ENCODE measurements at places on chromosomes 1 and 21. TPM values are rescaled to one million over a fixed set of nuclear protein-coding genes. Genes with fewer than 3 reads are reported as not detected.

DNA sequence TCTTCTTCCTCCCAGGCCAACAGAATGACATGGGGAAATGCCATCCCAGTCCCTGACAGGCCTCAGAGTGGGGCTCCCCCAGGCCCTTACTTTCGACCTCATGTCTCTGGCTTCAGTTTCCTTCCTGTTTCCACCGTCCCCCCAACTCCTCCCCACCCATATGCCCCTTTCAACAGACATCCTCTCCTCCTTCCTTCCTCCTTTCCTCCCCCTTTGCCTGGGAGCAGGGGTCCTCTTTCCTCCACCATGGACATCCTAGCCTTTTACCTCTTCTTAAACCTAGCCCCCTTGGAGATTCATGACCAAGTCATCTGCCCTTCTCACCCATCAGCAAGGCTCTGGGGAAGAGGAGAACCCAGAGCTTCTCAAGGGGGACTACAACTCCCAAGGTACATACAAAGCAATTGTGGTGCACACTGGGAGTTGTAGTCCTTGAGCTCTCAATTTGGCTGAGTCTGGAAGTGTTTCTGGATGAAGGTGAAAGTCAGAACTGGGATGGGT lies 4.0 kb downstream of the ZBTB7B start:
- DNase-seq = peak; percentile 62

GRCh38 chr1:230823426-230823825 lies 44.9 kb downstream of the C1orf198 start:
- DNase-seq = peak; percentile 69

- no peak for DNase-seq
Observed at GRCh38 chr1:150207281-150207971, 28.5 kb downstream of the ANP32E start.

GRCh38 chr1:3109355-3109754 lies 40.4 kb downstream of the PRDM16 start:
- DNase-seq = no peak

GRCh38 chr1:168979276-168979675 lies 127.2 kb upstream of the ATP1B1 start:
- DNase-seq = no peak

DNA sequence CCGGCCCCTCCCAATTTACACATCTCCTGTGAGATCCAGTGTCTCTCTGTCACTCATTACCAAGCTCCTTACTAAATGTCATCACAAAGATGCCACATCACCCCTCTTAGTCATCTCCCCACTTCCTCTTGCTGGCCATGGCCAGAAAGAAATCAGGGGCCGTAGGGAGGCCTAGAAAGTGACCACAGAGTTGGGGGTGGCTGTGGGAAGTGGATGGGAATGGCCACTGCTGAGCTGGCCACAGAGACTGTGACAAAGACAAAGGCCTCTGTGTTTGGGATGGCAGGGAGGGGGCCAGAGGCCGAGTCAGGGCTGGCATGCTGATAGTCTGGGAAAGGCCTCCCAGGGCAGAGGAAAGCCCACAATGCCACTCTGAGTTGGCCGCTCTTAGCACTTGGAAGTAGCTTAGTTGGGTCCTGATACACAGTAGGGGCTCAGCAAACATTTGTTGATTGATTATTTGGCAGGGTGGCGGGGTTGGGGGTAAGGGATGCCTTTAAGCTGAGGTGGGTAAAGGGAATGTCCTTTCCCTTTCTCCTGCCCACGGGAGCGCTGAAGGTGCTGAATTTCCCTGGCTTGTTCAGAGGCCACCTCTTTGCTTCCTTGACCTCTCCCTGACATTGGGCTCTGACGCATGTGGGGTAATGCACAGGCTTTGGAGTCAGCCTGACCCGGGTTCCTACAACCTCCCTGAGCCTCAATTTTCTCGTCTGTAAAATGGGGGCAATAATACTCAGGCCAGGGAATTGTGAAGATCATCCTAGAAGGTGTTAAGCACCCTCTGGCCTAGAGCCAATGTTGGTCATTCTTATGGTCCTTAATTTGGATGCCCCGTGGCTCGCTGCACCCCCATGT lies 13.2 kb downstream of the NAV1 start:
- DNase-seq = peak; percentile 94

DNA sequence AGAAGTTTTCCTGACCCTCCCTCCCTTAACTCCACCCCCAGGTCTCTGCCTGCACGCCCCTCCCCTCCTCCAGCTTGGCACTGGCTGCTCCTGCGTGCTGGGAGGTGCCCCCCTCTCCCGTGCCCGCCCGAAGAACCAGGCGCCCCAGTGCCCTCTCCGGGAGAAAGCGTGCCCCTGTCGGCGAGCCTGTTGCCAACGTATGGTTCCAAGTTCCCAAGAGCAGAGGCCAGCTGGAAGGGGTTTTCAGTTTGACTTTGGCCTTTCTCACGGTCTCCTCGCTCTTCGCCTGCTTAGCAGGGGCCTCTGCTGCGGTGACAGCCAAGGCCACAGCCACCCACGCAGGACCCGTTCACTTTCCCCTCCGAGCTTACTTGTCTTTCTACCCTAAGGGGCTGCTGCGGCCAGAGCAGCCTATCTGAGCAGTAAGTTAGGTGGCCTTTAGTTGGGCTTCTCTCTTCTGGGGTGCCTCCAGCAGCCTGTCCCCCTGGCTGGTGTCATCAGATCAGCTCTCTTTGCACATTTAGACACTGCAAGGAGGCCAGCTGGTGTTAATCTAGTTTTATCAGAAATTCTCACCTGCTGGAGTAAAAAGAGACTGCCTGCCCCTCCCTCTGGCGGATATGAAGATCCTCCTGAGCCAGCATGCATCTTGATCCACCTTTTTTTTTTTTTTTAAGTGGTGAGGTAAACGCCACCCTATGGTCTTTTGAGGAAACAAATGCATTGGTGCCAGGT lies 1.5 kb downstream of the STUM start:
- peak; percentile 46 for DNase-seq

- no peak for DNase-seq
Observed at GRCh38 chr1:7103874-7104273, 318.6 kb downstream of the CAMTA1 start.

- DNase-seq = no peak
Observed at GRCh38 chr1:63411066-63411465, 43.6 kb downstream of the ALG6 start.

DNA sequence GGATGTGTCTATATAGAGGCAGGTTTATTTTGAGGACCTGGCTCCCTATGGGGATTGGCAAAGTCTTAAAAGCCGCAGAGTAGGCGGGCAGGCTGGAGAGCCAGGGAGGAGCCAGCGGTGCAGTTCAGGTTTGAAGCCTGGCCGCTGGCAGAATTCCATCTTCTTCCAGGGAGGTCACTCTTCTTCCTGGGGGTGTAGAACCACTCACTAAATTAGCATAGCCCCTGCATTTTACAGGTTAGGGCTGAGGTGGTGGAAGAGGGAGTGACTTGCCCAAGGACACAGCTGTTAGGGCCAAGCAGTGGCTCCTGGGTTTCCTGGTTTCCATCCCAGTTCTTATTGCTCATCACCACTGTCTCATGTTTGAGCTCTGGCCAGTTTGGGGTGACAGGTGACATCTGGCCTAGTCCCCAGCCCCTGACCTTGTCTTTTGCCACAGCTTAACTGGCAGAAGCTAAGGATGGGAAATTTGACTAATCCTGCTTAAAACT lies 1.4 kb downstream of the PINK1 start:
- peak; percentile 73 for DNase-seq

GRCh38 chr1:161019751-161020495 lies 1.0 kb downstream of the F11R start:
- peak; percentile 19 for DNase-seq

GRCh38 chr1:90393025-90393424 lies 324.1 kb downstream of the BARHL2 start:
- DNase-seq = no peak

DNA sequence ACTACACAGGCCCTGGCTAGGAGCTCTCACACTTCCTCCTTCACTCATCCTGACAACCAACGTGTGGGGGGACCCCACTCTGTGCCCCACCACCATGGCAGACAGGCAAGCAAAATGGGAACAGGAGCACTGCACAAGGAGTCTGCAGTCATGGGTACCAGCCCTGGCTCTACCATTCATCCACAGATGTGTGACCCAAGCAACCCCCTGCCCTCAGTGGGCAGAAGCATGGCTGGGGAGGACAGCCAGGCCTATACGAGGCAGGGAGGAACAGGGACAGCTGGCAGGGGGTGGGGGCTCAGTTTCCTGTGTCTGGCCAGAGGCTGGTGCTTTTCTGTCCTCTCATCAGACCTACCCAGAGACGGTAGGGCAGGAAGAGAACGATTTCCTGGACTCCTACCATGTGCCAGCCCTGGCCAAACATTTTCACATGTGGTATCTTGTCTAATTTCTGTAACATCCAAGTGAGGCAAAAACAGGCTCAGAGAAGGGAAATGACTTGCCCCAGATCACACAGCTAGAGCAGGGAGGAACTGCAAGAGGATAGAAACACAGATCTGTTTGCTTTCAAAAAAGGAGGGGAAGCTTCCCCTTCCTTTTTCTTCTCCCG lies 178.0 kb downstream of the HIVEP3 start:
- DNase-seq = no peak

GRCh38 chr1:67430358-67431155 lies at the start of gene SERBP1:
TSS of gene SERBP1 (minus strand) at chr1:67430402. CDS start at chr1:67430300, 102 bp downstream.
- DNase-seq = peak; percentile 98

DNA sequence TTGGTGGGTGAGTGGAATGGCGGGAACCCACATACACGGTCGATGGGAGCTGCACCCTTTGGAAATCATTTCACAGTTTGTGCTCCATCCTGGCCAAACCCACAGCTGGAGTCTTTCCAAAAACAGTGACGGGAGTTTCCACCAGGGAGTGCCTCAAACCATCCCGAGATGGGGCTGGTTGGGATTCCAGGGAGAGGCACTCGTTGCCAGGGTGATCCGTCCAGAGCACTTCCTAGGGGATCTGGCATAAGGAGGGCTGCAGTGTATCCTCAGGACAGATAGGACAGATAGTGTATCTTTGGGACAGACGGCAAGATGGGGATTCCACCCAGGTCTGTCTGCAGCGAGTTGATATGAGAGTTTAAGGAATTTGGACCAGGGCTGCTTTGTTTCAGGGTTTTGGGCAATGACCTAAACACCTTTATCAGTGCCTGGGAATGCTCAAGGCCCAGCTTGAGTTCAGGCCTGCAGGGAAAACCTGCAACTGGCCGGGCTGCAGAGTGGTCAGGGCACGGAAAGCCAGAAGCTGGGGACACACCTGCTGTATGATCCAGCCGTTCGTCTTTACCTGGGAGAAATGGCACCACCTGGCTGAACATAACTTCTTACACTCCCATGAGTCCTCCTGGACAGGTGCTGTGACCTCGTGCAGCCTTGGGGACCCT lies 3.4 kb upstream of the POFUT2 start:
- DNase-seq = peak; percentile 46

DNA sequence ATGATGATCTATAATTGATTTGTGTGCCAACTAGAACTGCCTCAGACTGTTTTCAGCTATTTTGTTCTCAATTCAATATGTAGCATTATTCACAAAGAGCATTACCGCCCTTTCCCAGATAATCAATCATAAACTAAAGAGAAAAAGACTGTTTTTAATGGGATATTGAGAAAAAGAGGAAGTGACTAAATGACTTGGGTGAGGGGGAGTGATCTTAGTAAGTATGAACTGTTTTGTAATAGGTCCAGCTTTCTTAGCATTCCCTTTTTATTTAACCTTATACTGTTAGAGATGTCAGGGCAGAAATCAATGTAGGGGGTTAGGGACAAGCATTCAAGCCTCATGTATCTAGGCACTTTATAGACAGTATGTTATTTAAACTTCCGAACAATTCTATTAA lies 157.8 kb upstream of the DPYD start:
- DNase-seq = peak; percentile 61

- no peak for DNase-seq
Observed at GRCh38 chr1:10617931-10618885, 143.5 kb downstream of the PEX14 start.

GRCh38 chr1:15923241-15923640 lies 52.7 kb downstream of the ZBTB17 start:
- DNase-seq = peak; percentile 71

GRCh38 chr1:28297826-28298225 lies 31.0 kb upstream of the MED18 start:
- no peak for DNase-seq

DNA sequence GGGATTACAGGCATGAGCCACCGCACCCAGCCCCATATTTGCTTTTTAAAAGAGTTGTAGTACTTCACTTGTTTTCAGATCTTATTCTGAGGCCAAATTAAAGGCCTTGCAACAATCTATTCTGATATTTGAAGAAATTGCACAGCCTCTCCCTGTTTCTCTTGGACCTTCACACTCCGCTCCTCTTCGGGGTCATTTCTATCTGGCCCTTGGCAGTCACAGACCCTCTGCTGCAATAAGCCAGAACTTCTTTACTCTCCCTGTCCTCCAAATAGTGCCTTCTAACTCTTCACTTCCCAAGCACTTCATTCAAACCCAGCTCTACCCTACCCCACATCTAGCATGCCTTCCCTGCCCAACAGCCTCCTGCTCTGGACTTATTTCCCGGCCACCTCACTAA lies 110.7 kb downstream of the LAMC2 start:
- no peak for DNase-seq

SLAMF1 gene
- not detected for total RNA-seq

CELA2B gene
- not detected for total RNA-seq

CELA2A gene
- total RNA-seq = not detected

EPHA10 gene
- not detected for total RNA-seq

KRTAP19-3 gene
- total RNA-seq = not detected

PROX1 gene
- total RNA-seq = under 0.01 TPM

PADI2 gene
- 0.13 TPM for total RNA-seq

OR2T11 gene
- total RNA-seq = not detected

RORC gene
- not detected for total RNA-seq

ZNF683 gene
- total RNA-seq = not detected
